ENCODE measurements at places on chromosomes 1 and 21. TPM values are rescaled to one million over a fixed set of nuclear protein-coding genes. Genes with fewer than 3 reads are reported as not detected.

The TRAF3IP3 gene
- not detected for total RNA-seq

The MEX3A gene
- 8.9 TPM for total RNA-seq

The S100A2 gene
- total RNA-seq: 3.0 TPM

The TSTD1 gene
- total RNA-seq: 26.8 TPM

The LAMB3 gene
- 112 TPM for total RNA-seq

The MSH4 gene
- total RNA-seq: 0.49 TPM

The FAM151A gene
- 21.4 TPM for total RNA-seq

The LIN28A gene
- total RNA-seq: 5.7 TPM

The C8B gene
- not detected for total RNA-seq

The OR6K3 gene
- not detected for total RNA-seq

The LENEP gene
- 0.50 TPM for total RNA-seq

The PDIK1L gene
- 5.5 TPM for total RNA-seq

The CRYAA gene
- total RNA-seq: not detected

The SLAMF8 gene
- not detected for total RNA-seq

The URB2 gene
- 21.4 TPM for total RNA-seq

The NCAM2 gene
- total RNA-seq: not detected

The USP1 gene
- 35.0 TPM for total RNA-seq

The ISG15 gene
- total RNA-seq: 63.1 TPM

The KPRP gene
- total RNA-seq: not detected

The OR2T12 gene
- total RNA-seq: not detected

Measured in Caco-2 (cell line).